IPS DF 19.7 (cell line): ENCODE measurements at places on chromosomes 6 and 20.

GRCh38 chr6:38117281-38117680 lies 297.8 kb downstream of the ZFAND3 start:
- DNase-seq: no peak

- no peak for DNase-seq
Observed at GRCh38 chr20:3312940-3313682, 74.1 kb upstream of the SLC4A11 start.

GRCh38 chr20:41447006-41447405 lies 80.4 kb upstream of the EMILIN3 start:
- no peak for DNase-seq

- no peak for DNase-seq
Observed at GRCh38 chr6:169775321-169775720, 23.9 kb downstream of the ERMARD start.

GRCh38 chr6:46044881-46045617 lies 29.4 kb upstream of the CLIC5 start:
- DNase-seq: no peak

DNA sequence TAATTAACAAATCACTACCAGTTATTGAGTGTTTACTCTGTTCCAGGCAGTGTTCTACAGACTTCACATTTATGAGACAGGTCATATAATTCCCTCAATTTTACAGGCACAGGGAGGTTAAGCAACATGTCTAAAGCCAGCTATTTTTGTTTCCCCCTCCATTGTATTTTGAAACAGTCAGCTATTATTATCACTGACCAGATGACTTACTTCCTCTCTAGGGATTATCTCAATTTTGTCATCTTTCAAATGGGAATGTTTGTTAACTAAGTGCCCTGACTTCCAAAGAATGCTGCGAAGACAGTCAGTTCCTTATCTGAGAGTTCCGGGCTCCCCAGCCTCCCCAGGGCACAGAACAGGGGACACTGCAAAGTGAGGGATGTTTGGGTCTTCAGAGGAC lies 5.6 kb upstream of the CNPY3 start:
- no peak for DNase-seq

GRCh38 chr6:157651731-157652490 lies 171.1 kb upstream of the SNX9 start:
- DNase-seq: no peak

- no peak for DNase-seq
Observed at GRCh38 chr6:121285041-121285440, 49.2 kb downstream of the TBC1D32 start.

DNA sequence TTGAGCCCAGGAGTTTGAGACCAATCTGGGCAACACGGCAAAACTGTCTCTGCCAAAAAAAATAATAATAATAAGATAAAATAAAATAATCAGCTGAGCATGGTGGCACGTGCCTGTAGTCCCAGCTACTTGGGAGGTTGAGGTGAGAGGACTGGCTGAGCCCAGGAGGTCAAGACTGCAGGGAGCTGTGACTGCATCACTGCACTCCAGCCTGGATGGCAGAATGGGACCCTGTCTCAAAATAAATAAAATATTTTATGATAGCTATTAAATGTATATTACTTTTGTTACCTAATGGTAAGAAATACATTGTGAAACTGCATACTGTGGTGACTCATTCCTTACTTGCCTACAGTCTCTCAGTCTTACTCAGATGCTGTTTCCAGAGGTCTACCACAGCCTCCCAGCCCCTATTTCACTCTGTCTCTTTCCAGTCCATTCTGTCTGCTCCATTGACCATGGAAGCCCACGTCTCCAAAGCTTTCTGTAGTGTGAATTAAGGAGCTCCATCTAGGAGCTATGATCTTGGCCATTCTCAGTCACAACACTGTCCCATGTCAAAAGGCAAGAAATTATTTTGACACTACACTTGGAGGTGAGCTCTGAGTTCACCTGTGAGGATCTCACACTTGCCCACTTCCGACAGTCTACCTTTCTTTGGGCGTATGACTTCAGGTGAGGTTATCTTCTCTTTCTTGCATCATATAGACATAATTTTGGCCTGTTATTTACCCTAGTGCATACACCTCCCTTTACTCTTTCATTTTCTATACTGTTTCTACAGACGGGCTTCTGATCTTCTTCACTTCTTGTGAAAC lies 22.4 kb upstream of the SNX9 start:
- no peak for DNase-seq

- no peak for DNase-seq
Observed at GRCh38 chr6:46029602-46030001, 13.9 kb upstream of the CLIC5 start.

DNA sequence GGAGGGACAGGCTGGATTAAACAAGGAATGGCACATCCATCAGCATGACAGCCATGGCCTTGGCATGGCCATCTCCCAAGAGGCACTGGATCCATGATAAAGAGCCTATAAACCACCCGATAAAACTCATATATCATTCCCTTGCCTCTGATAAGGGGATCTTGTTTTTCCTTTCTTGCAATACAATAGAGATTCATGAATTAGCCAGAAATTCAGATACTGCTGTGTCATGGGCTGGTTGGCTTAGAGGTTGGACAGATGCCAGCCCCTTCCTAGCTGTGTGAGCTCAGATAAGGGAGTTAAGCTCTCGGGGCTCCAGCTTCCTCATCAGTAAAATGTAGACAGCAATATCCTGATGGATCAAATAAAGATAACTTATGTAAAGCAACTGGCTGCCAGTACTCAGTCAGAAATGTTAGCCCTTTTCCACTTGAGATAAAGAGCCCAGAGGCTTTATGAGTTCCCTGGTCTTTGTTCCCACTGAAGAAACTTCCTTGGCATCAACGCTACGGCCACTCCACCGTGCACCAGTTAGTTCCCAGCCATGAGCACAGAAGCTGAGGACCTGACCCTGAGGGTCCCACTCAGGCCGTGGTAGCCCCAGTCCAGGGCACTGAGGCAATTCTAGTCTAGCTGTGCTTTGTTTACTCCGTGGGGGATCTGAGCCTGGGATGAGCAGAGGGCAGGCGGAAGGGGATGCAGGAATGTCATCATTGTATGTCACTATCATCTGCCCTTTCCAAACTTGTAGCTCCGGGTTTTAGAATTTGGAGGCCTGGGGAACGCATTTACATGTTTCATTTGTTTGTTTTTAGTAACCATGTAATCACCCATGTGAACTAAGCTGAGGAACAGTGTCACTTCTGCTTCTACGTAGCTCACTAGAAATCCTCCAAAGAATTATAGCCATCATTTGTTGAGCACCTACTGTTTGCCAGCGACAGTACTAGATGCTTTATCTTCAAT lies 67.2 kb upstream of the TBC1D7 start:
- DNase-seq: no peak

DNA sequence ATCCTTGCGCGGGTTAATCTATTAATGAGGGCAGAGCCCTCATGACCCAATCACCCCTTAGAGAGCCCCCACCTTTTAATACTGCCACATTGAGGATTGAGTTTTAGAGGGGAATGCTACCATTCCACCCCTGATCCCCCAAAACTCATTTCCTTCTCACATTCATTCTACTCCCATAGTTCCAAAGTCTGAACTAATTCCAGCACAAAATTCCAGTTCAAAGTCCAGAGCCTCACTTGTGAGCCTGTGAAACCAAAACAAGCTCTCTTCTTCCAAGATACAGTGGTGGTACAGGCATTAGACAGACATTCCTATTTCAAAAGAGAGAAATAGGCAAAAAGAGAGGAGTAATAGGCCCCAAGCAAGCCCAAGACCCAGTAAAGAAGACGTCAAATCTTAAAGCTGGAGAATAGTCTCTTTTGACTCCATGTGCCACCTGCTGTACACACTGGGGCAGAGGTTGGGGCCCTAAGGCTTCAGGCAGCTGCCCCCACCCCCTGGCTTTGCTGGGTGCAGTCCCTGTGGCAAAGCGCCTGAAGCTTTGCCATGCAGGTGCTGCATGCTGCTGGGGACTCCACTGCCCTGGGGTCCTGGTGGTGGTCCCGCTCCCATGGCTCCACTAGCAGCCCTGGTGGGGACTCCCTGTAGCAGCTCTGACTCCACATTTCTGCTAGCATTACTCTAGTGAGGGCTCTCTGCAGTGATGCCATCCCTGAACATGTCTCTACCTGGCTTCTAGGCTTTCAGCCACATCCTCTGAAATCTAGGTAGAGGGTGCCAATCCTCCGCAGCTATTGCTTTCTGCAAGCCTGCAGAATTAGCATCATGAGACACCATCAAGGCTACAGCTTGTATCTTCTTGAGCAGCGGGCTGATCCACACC lies 41.3 kb downstream of the RSPH3 start:
- DNase-seq: no peak

GRCh38 chr6:37745748-37746147 lies 48.1 kb upstream of the MDGA1 start:
- DNase-seq: no peak

DNA sequence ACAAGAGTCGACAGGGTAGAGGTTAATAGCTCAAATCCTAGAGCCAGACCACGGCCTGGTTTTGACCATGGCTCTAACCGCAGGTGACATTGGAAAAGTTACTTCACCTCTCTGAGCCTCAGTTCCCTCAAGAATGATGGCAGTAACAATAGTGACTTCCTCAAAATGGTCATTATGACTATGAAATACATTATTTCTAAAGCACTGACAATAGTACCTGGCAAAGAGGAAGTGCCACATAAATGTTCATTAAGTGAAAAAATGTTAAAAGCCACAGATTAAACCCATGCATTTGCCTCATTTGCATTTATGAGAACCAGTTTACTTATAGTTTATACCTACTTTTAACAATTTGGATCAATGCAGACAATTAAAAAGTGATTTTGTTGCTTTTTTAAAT lies 12.3 kb downstream of the BTBD3 start:
- no peak for DNase-seq

DNA sequence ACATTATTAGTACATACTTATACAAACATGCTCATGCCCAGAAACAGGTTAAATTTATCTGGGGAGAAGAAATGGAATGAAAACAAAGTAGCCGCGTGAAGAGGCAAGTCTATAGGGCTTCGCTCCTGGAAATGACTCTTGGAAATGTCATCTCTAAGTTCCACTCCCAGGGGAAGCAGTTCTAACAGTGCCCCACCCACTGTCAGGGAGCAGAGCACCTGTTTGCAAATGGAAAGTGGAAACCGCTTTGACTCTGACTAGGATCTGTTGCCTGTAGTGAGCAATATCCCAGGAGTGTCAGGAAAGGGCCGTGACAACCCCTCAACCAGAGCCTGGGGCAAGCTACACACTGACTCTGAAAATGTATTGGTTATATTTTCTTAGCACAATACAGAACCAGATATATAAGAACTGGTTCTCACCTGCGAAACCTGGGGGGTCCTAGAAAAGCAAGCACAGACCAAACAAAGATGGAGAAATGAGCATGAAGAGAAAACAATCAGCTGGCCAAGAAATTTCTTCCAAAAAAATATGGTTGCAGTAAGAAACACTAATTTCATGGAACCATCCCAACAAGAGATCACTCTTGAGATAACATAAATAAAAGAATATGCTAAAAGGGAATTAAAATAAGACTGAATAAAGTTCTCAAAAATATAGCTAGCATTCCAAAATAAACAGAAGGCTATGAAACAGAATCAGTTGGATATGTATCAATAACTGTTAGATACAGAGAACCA lies 47.5 kb upstream of the CRISP1 start:
- no peak for DNase-seq
